ENCODE measurements at places on chromosomes 5 and 9. TPM values are rescaled to one million over a fixed set of nuclear protein-coding genes. Genes with fewer than 3 reads are reported as not detected.

TPM2 gene
- 4.6 TPM for total RNA-seq

CTNND2 gene
- total RNA-seq = not detected

CDKN2B gene
- total RNA-seq = 0.62 TPM

PCDHGB7 gene
- 0.23 TPM for total RNA-seq

ENTREP1 gene
- not detected for total RNA-seq

CCDC171 gene
- 1.8 TPM for total RNA-seq

F2RL2 gene
- 0.05 TPM for total RNA-seq

TMEFF1 gene
- total RNA-seq = 1.1 TPM

SPATA31C1 gene
- total RNA-seq = not detected

TEK gene
- total RNA-seq = not detected

NTNG2 gene
- 3.8 TPM for total RNA-seq

TMEM215 gene
- total RNA-seq = not detected

GPX8 gene
- total RNA-seq = not detected

TLX3 gene
- total RNA-seq = not detected

CARD9 gene
- 17.6 TPM for total RNA-seq

CFAP157 gene
- total RNA-seq = 0.18 TPM

DOCK2 gene
- 246 TPM for total RNA-seq

HTR4 gene
- total RNA-seq = not detected
